DMS53 (cell line): ENCODE measurements at places on chromosomes 16 and 17.
A peak's percentile ranks its signal among the peaks of the same experiment; 100 is the strongest.

DNA sequence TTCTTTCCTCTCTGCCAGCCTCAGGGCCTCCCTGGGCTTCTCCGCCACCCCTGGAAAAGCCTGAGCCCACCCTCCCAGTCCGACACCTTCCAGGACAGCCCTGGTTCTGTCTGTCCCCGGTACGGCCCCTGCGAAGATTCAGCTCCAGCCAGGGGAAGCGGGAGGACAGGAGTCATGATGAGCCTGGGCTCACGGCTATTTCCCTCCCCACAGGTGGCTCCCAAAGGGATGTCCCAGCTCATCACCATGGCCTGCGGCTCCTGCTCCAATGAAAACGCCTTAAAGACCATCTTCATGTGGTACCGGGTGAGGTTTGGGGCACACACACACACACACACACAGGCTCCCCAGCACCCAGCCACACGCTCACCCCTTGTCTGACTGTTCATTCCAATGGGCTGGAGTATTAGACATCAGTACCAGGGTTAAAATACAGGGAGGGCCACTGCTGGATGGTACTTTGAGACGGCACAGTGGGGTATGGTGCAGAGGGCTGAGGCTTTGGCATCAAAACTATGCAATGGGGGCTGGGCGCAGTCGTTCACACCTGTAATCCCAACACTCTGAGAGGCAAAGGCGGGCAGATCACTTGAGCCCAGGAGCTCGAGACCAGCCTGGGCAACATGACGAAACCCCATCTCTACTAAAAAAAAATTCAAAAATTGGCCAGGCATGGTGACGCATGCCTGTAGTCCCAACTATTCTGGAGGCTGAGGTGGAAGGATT, 32.8 kb downstream of the TMEM186 start:
- no peak for DNase-seq

- DNase-seq, result peak; percentile 66
These were observed 727 bp upstream of the TENT4B start for GRCh38 chr16:50152351-50152806.

DNA sequence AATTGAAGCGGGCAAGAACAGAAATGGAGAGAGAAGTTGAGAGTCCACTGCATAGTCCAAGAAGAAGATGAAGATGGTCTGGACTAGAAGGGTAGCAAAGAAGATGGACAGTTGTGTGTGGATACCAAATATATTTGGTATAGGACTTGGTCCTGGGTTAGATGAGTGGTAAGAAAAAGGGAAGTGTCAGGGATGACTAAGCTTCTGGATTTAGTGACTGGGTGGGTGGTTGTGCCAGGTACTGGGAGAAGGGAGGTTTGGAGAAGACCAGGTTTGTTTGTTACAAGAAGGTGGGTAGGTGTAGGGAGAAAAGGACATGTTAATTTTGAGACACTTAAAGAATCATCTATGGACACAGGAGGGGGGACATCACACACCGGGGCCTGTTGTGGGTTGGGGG, 5.4 kb downstream of the VMP1 start:
- no peak for DNase-seq

- DNase-seq, result peak; percentile 80
These were observed at the start of gene MYO1D for GRCh38 chr17:32876417-32877163. Gene MYO1D (minus strand): TSS chr17:32877124. CDS start chr17:32876872, 252 bp downstream.

- no peak for DNase-seq
These were observed 18.7 kb downstream of the CEP295NL start for GRCh38 chr17:78884148-78884825.

DNA sequence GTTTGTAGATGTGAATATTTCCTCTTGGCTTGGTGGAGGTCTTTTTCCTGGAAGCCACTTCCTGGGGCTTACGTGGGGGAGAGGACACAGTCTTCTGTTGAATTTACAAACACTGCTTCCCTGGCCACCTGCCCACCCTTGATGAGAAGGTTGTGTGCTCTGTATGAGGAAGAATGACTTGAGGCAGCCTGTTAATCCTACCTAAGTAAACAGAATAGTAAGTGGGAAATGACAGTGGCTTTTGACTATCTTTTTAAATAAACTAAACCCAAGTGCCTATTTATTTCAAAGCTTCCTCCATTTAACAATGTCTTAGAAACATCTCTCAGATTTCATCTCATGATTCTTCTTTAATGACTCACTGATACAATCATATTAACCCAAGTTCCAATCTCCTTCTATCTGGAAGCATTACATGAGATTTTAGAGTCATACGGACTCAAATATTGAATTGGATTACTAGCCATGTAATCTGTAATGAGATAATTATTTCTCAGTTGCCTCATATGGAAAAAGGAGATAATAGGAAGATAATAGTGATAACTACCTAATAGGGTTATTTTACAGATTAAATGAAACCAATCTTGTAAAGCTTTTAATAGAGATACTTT, 96.6 kb upstream of the SMIM36 start:
- DNase-seq, result peak; percentile 72

DNA sequence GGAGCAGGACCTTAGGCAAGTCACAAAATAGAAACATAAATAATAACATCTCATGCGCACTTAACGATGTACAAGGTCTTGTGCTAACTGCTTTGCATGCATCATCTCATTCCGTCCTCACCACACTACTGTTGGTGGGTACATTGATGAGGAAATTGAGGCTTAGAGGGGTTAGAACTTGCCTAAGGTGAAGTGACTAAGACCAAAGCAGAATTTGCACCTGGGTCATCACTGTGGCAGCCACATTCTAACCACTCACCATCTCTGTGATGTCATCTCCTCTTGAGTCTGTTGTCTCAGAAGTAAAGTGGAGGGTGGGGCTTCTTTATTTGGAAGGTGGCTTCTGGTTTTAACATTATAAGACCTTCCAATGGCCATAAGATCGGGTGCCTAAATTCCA, 20.4 kb upstream of the TRIM25 start:
- DNase-seq, result no peak

DNA sequence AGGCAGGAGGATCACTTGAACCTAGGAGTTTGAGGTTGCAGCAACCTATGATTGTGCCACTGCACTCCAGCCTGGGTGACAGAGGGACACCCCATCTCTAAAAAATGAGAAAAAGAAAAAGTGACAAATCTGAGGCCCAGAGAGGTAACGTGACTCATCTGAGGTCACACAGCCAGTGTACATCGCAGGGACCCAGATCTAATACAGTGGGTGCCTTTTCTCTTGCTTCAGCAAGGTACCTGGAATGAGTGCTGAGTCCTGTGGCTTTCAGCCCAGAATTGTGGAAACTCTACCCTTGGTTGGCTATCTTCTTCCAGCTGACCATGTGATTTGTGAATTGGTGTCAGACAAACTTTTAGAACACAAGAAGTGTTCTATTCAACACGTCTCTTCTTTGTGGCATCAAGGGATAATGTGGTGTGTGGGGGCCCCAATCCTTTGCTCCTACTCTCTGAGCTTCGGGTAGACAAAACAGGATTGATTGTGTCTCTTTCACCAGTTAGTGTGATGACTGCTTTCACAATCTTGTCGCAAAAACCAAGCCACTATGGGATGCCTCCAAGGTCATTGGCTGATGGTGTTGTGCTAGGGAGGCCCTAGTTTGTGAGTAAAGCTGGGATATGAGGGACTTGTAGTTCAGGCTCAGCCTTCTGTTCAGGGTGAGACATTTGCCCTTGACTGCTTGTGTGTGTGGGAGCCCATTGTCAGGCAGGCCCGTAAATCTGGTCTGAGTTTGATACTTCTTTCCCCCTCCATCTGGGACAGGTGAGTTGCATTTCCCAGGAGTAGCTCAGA, 71.0 kb downstream of the MSI2 start:
- DNase-seq, result no peak

GRCh38 chr17:63649813-63650212, 27.6 kb downstream of the MAP3K3 start:
- no peak for DNase-seq

DNA sequence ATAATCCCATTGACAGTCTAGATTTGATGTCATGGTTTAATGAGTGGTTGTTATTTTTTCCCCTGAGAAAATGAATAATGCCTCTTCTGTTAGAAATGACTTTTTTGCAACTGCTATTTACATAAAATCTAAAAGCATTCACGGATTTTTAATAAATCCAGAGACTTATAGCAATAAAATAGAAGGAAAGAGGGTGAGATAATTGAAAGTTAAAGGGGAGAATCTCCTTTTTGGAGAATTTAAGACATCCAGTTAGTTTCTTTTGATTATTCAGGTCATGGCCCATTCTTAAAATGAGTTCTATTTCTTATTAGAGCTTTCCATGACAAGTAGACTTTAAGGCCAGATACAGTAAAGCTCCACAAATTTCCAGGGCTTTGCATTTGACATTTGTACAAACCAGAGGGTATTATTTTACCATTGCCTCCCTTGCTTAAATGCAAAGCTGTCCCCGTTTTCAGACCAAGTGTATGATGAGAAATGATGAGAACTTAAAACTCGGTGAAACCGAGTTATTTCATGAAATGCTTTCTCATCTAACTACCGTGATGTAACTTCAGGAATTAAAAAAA, 789.0 kb upstream of the SOX9 start:
- no peak for DNase-seq

DNA sequence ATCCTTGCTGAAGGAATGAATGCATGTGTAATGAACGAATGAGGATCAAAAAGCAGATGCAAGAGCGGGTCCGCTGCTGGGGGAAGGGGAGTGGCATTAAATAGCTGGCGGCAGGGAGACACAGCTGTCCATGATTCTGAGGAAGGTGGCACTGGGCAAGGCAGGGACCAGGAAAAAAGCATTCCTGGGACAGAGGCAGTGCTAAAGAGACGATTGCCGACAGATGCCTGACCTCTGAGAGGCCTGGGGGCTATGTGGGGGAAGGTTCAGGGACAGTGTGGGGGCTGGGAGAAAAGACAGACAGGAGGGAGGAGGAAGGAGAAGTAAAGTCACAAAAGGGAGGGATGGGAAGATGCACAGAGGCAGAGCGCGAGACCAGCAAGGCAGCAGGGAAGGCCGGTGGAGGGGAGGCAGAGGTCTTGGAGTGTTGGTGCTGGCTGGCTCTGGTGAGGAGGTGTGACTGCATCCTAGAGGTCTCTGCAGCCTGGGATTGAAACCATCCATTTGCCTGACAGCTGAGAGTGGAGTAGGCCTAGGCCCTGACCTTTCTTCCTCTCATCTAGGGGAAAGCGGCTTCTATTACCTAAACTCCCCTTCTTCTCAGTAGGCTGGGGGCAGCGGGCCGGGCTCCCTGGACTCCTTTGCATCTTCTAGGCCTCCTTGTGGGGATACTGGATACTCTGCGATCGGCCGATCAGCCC, 109.9 kb downstream of the SDK2 start:
- DNase-seq, result no peak

- no peak for DNase-seq
These were observed 9.8 kb upstream of the SOST start for GRCh38 chr17:43768382-43768781.

DNA sequence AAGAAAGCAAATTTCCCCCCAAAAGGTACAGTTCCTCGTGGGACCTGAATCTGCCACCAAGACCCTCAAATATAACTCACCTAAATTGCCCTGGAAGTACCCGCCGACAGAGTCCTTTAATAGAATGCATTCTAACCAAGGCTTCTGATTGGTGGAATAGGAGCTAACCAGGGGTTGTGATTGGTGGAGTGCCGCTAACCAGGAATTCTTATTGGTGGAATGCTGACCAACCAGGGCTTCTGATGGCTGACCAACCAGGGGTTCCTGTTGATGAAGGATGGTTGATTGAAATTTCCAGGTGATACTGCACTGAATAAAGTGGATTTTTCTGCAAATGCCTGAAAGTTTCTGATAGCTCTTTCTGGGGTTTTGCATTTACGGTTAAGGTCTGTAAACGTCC, 6.5 kb downstream of the TFAP4 start:
- peak; percentile 30 for DNase-seq

- DNase-seq, result peak; percentile 43
These were observed 684 bp downstream of the SLX4 start for GRCh38 chr16:3610698-3611145.

- DNase-seq, result no peak
These were observed 249.7 kb upstream of the GSE1 start for GRCh38 chr16:85363427-85363826.

- no peak for DNase-seq
These were observed 5.0 kb upstream of the CCL8 start for GRCh38 chr17:34314279-34314678.

- DNase-seq, result no peak
These were observed 61.6 kb downstream of the SKAP1 start for GRCh38 chr17:48368352-48368908.

GRCh38 chr17:7561028-7561575, 617 bp upstream of the SENP3 start:
- DNase-seq, result peak; percentile 97

- peak; percentile 94 for DNase-seq
These were observed at the start of gene KIAA0513 for GRCh38 chr16:85027349-85027957. Gene KIAA0513 (plus strand): TSS chr16:85027795. CDS start chr16:85067072, 39,277 bp downstream.

DNA sequence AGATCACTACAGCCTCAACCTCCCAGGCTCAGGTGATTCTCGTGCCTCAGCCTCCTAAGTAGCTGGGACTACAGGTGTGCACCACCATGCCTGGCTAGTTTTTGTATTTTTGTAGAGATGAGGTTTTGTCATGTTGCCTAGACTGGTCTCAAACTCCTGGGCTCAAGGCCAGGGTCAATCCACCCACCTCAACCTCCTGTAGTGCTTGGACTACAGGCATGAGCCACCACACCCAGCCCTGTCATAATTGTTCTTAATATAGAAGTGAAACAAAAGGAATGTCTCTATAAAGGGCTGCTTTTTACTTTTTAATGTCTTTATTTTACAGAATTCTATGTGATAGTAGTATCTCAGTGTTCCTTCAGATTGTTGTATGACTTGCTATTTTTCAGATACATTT, 345.2 kb upstream of the TBX2 start:
- no peak for DNase-seq

GRCh38 chr17:13320046-13320785, 281.5 kb downstream of the HS3ST3A1 start:
- no peak for DNase-seq

DNA sequence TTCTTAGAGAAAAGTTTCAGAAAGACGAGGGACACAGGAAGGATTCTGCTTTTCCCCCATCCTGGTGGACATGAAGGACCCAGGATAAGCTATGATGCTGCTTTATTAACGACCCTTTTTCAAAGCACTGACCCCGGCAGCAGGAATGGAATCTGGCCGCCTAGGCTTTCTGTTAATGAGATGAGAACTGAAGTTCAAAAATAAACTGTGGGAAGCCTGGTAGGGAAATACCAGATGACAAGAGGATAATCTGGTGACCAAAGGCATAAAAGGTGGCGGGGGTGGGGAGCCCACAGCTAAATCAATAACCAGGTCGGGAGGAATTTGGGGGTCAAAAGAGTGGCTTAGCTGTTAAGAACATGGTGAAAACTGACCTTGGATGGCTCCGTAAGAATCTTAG, 171.0 kb downstream of the XYLT1 start:
- no peak for DNase-seq

DNA sequence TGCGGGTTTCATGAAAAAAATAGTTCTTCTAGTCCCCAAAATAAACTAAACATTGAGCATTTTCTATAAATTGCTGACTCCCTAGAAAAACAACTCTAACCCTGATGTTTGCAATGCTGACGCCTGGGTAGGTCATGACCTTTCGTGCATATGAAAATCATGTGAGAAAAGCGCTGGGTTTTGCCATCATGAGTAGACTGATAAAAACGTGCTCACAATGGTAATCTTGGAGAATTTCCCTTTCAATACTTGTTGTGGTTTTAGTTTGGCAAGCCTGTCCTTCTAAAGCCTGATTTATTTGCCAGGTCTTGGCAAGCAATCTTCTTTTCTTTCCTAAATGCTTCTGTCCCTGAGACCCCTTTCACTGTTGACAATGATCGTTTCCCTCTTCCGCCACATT, 4.0 kb upstream of the CLEC10A start:
- no peak for DNase-seq
